Airway epithelial cell (primary cell): ENCODE measurements at places on chromosomes 1 and 21. TPM values are rescaled to one million over a fixed set of nuclear protein-coding genes. Genes with fewer than 3 reads are reported as not detected.

The GNAT2 gene
- total RNA-seq = 0.14 and 0.21 TPM in 2 replicates

The PBX1 gene
- 4.6 and 6.7 TPM in 2 replicates for total RNA-seq

The MXRA8 gene
- 1.6 and 4.9 TPM in 2 replicates for total RNA-seq

The OR10Z1 gene
- not detected in 2 replicates for total RNA-seq

The ADAM30 gene
- total RNA-seq = 0.23 TPM in 1 of 2 replicates, not detected in the other

The TLCD4 gene
- total RNA-seq = 0.14 and 0.23 TPM in 2 replicates

The STUM gene
- total RNA-seq = not detected in 2 replicates

The ANKRD45 gene
- total RNA-seq = 0.70 TPM in 1 of 2 replicates, not detected in the other

The LCE6A gene
- not detected in 2 replicates for total RNA-seq

The FNBP1L gene
- 18.9 and 23.4 TPM in 2 replicates for total RNA-seq

The SPRR1B gene
- 1,378 and 2,304 TPM in 2 replicates for total RNA-seq

The ANGPTL3 gene
- not detected in 2 replicates for total RNA-seq

The PRDM16 gene
- total RNA-seq = 0.46 and 2.0 TPM in 2 replicates

The AKR7A2 gene
- total RNA-seq = 82.9 and 92.9 TPM in 2 replicates
